ENCODE measurements at places on chromosomes 7 and 10.

DNA sequence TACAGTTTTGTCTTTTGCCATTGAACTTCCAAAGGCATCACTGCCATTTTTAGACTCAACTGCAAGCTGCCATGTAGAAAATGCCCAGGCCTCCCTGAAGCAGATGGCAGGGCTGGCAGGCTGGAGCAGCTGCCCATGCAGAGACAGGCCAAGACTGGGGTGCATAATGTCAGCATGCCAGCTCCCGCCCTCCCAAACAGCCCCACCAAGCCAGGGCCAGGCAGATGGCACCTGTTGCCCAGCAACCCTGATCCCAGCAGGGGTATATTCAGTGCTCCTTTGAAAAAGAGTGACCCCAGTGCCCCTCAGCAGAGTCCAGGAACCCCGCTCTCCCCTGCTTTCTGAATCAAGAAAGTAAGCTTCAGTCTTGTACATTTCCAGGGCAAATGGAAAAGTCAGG lies 32.6 kb downstream of the VSTM4 start:
- no peak for DNase-seq

DNA sequence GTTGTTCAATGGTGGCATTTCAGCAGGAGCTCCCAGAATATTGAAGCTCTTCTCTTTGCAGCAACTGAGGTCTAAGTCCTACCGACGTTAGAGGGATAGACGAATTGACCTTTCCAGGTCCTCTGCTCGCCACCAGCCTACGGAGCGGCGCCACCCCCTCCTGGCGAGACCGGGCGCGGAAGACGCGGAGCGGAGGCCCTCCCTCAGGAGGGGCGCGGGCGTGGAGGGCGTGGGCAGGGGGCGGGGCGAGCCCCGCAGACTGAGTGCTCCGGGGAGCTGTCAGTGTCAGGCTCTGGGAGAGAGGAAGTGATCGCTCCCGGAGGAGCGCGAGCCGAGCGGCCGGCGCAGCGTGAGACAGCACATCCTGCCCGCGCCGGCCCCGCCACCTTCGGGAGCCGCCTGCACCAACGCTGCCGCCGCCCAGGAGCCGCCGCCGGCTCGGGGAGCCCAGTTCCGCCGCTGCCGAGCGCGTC lies at the start of gene DYNC1I1:
DYNC1I1 (plus strand) TSS at position 257 of the 473 bp plus-strand sequence. CDS start 32,176 bp downstream, outside the sequence.
- DNase-seq, result peak; percentile 27

- DNase-seq, result no peak
These were observed 23.5 kb upstream of the VCL start for GRCh38 chr10:73974309-73974946.

DNA sequence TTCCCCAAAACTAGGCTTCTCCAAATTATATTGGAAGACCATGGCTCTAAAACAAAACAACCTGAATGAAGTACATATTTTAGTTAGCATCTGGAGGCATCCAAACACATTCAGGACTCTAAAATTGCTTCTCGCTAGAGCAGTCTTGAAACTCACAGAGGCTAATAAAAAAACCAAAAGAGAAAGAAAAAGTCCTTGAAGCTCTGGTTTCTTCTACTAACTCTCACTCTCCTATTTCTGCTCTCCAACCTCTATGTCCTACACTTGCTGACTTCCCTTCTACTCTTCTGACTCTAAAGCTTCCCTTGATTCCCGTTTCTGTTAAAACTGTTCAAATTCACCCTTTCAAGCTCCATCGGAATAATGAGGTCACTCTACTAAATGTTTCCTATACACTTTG lies 370.7 kb upstream of the HPS1 start:
- DNase-seq, result no peak

DNA sequence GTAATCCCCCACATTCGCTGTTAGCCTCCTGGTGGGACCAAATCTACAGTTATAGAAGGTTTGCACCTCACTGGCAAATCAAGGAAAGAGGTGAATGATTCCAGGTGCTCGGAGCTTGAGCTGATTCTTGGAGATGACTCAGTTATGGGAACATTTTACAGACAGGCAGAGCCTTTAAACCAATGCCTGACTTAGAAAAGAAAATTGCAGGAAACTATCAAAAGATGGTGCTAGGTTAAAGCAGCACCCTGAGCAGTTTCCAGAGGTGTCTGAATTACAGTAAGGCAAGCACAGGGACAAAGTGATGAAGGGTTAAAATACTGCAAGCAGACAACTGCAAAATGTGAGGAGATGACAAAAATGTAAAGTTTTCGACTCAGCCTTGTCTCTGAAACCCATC lies 2.9 kb downstream of the LRRTM3 start:
- no peak for DNase-seq

DNA sequence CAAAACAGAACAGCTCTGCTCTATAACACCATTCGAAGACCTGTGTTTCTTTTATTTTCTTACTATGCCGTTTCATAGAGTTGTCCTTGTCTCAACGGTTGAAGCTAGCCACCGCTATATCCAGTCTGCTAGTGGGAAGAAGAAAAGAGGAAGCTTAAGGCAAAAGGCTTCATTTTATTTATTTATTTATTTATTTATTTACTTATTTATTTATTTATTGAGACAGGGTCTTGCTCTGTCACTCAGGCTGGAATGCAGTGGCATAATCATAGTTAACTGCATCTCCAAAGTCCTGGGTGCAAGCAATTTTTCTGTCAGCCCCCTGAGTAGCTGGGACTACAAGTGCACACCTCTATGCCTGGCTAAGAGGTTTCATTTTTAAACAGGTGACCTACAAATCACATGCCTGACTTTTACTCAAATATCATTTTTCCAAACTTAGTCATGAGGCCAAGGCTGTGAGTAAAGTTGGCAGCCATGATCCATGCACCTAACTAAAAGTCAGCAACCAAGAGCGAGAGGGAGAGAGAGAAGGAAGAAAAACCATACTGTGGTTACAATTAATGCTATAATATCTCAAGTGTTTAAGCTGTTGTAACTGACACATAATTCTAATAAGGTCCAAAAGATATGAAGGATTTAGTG lies 1305.3 kb upstream of the LRRTM3 start:
- DNase-seq, result no peak

DNA sequence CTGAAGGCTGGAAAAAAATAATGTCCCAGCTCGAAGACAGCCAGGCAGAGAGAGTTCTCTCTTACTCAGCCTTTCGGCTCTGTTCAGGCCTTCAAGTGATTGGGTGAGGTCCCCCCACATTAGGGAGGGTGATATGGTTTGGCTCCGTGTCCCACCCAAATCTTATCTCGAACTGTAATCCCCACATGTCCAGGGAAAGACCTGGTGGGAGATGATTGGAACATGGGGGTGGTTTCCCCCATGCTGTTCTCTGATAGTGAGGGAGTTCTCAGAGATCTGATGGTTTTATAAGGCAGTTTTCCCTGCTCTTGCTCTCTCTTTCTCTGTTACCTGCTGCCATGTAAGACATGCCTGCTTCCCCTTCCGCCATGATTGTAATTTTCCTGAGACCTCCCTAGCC lies 36.6 kb upstream of the LEP start:
- no peak for DNase-seq

GRCh38 chr10:71945819-71946474 lies 18.2 kb upstream of the CHST3 start:
- no peak for DNase-seq

DNA sequence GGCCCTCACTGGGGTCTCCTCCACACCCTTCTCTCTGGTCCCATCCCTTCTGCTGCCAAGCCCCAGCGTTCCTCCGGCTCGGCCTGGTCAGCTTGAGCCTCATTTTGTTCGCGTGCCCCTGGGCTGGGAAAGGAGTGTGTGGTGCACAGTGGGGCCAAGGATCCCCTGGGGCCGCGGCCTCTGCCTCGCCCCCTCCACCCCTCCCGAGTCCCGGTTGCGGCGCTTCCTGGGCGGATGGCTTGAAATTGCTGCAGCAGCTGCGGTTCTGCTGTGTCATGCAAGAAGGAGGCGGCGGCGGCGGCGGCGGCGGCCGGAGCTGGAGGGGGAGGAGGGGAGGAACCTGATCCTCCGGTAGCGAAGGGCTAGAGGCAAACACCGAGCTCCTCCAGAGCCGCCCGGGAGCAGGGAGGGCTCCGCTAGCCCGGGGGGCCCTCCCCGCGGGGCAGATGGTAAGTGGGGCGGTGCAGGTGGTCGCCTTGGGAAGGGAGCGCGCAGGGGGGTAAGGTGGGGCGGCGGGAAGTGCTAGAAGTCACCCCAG lies 217.8 kb upstream of the MKLN1 start:
- DNase-seq, result peak; percentile 84

DNA sequence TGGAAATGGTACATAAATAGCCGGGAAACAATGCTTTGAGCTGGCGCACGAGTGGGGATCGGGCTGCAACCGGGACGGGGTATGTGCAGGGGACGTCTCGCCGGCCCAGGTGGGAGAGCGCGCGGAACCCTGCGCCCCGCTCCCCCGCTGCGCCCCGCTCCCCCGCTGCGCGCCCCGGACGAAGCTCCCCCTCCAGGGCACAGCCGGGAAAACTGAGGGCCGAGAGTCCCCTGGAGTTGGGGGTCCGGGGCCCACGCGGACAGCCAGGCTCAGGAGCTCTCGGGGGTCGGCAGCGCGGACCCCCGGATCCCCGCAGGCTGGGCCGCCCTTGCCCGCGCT lies 514 bp downstream of the RADIL start:
- no peak for DNase-seq

DNA sequence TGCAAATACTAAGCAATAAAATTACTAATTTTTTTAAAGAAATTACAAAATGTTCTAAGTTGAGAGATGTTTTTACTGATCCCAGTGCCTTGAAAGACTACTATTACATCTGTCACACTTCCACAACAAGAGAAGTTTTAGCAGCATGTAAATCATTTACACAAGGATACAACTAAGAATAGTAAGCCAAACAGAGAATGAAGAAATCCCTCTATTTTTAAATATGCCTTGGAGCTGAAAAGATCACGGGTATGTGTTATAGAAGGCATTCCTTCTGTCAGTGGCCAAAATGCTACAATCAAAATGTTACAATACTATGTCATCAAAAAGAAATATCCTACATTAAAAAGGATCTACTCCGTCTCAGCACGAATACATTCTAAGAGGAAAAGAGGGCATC lies 52.6 kb downstream of the LARP4B start:
- no peak for DNase-seq

DNA sequence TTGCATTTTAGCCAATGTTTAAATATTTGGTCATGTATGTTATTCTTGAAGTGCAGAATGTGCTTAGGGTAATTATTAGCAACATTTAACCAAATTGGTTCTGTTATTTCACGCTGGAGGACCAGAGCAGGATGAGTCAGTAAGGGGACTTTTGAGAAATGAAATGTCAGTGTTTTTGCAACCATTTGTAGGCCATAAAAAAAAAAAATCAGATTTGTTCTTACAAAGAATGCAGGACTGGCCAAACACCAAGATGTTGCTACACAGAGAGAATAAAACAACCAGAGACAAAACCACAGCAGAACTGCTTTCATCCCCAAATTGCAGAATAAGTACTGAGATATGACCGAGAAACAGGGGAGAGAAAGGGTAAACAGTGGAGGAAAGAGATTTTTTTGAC lies 62.1 kb downstream of the TPST1 start:
- DNase-seq, result no peak

DNA sequence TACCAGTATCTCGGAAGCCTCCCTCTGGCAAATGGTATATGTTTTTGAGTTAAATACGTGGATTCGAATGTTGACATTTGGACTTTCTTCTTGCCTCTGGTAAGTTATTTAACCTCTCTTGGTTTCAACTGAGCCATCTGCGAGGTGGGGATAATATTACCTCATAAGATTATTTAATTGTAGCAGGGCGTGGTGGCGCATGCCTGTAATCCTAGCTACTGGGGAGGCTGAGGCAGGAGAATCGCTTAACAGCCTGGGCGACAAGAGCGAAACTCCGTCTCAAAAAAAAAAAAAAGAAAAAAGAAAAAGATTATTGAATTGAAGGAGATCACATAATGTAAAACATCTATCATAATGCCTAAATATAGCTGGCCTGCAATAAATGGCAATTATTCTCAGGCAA lies 396 bp upstream of the TAF5 start:
- DNase-seq, result no peak

DNA sequence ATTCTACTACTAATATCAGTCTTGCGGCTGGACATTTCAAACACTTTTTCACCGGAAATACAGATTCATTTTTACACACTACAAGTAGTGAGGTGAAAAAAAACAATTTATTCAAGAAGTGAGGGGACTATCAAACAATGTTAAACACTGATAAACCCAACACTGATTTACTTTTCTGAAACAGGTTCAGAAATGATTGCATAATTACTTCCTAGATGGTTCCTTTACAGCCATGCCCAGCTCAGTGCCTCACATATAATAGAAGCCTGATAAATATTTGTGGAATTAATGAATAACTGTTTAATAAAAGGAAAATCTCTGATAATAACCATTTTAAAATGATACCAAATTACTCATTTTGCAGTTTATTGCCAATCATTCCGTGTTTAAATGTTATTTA lies 34.6 kb downstream of the FRA10AC1 start:
- no peak for DNase-seq

- DNase-seq, result no peak
These were observed 14.0 kb downstream of the NOM1 start for GRCh38 chr7:156963472-156963871.

GRCh38 chr10:35546824-35547225 lies 58.3 kb upstream of the GJD4 start:
- no peak for DNase-seq

- no peak for DNase-seq
These were observed 32.6 kb downstream of the PRLHR start for GRCh38 chr10:118562851-118563250.

DNA sequence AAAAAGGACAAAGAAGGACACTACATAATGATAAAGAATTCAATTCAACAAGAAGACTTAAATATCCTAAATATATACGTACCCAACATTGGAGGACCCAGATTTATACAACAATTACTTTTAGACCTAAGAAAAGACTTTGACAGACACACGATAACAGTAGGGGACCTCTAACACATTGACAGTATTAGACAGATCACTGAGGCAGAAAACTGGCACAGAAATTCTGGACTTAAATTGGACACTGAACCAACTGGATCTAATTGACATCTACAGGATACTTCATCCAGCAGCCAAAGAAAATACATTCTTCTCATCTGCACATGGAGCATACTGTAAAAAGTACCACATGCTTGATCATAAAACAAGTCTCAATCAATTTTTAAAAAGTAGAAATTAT lies 103.8 kb downstream of the DGKI start:
- no peak for DNase-seq

DNA sequence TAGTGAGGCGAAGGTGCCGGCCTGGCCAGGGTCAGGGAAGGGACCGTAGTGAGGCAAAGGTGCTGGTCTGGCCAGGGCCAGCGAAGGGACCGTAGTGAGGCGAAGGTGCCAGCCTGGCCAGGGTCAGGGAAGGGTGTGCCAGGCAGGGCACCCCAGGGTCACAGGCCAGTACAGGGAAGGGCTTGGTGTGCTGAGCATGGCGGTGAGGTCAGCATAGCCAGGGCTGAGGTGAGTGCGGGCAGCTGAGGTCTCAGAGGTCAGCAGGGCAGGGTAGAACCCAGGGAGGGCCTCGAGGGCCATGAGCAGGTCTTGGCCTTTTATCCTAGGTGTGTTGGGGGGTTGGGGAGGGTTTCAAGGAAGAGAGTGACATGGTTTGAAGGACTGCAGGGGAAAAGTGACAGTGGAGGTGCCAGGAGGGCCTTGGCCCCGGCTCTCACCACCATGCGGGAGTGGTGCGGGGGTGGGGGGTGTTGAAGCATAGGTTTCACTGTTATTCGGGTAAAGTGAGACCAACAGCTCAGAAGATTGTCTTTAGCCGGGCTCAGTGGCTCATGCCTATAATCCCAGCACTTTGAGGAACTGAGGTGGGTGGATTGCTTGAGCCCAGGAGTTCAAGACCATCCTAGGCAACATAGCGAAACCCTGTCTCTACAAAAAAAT lies 93.3 kb downstream of the CHST15 start:
- DNase-seq, result no peak

GRCh38 chr10:58217612-58218011 lies 50.1 kb downstream of the IPMK start:
- no peak for DNase-seq

- no peak for DNase-seq
These were observed 37.2 kb downstream of the RAPGEF5 start for GRCh38 chr7:22319424-22320403.
